Activated T-cell treated with anti-CD3 and anti-CD28 coated beads for 48 hours (primary cell): ENCODE measurements at places on chromosomes 12 and 14.
A peak's percentile ranks its signal among the peaks of the same experiment; 100 is the strongest.

DNA sequence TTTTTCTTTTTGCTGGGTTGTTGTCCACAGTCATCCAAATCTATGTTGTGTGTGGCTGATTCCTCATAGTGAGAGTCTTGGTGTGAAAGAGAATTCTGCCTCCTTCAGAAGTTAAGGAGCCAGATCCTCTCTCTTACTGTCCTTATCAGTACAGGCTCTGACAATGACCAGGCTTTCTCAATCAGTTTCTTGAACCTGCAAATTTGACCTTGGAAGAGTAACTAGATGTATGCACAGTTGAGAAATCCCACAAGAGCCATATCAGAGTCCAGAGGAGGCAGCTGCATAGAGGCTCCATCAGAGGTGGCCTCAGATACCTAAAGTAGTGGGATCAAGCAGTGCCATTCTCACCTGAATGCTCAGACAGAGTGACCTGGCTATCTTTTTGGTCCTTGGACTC, 5.5 kb upstream of the GALC start:
- DNase-seq = no peak

DNA sequence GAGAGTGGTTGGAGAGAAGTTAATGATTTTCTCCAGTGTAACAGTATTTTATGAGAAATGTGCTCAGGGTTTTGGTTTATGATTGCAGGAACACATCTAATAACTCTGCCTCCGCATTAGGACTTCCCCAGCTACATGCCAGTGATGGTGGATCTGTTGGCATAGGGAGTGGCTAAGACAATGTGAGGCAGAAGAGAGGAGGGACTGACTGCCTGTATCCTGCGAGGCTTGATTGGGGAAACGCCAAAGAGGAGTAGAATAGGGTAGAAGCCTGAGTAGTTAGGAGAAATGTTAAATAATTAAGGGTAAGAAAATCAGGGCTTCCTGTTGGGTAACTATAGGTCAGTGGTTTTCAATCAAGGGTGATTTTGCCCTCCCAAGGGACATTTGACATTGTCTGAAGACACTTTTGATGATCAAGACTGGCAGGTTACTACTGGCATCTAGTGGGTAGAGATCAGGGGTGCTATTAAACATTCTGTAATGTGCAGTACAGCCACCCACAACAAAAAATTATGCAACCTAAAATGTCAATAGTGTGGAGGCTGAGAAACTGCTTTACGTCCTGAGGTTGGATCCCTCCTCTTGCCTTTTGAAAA, 12.8 kb downstream of the TDG start:
- no peak for DNase-seq

GRCh38 chr12:108270035-108270848, 68.9 kb downstream of the CMKLR1 start:
- DNase-seq = no peak

- DNase-seq = peak; percentile 37
Observed at GRCh38 chr14:60723116-60723906, 840 bp downstream of the SIX4 start.

GRCh38 chr12:91327889-91328288, 145.3 kb upstream of the DCN start:
- DNase-seq = no peak

GRCh38 chr12:26768611-26769603, 64.1 kb downstream of the ITPR2 start:
- DNase-seq = no peak

- DNase-seq = no peak
Observed at GRCh38 chr14:43356979-43357545, 1150.0 kb downstream of the FSCB start.

- DNase-seq = no peak
Observed at GRCh38 chr12:85575120-85576096, 260.8 kb downstream of the RASSF9 start.

GRCh38 chr14:39370415-39370814, 61.8 kb downstream of the FBXO33 start:
- no peak for DNase-seq

DNA sequence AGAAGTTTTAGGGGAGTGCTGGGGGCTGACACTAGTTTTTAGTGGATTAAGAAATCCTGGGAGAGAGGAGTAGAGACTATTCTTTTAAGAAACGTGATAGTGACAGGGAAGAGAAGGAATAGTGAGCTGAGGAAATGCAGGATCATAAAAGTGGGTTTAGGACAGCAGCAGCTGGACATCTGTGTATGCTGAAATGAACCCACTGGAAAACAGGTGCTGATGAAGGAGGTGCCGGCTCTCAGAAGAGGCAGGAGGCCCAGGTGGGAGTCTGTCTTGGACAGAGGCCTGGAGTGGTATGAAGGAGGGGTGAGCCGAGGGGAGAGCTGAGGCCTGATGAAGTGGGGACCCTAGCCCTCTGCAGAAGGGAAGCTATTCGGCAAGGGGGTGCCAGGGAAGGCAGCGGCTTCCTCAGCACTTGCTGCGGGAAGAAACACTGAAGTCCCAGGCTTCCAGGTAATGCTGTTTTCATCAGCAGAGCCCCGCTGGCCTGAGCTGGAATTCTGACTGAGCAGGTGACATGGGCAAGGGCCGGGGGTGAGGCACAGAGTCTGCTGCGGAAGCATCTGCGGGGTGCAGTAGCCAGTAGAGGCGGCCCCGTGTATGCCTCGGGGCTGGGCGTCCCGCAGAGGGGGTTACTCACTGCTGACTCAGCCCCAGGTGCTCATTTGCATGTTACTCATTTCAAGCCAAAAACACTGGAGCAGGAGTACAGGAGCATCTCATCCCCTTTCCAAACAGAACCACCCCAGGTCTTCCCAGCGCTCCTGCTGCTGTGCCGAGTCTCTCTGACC, 89.7 kb downstream of the TMCC3 start:
- peak; percentile 12 for DNase-seq

GRCh38 chr14:55654243-55654642, 74.2 kb downstream of the KTN1 start:
- no peak for DNase-seq

- no peak for DNase-seq
Observed at GRCh38 chr12:132638541-132639408, 20.2 kb downstream of the P2RX2 start.

GRCh38 chr14:68076451-68076850, 256.9 kb downstream of the RAD51B start:
- no peak for DNase-seq

DNA sequence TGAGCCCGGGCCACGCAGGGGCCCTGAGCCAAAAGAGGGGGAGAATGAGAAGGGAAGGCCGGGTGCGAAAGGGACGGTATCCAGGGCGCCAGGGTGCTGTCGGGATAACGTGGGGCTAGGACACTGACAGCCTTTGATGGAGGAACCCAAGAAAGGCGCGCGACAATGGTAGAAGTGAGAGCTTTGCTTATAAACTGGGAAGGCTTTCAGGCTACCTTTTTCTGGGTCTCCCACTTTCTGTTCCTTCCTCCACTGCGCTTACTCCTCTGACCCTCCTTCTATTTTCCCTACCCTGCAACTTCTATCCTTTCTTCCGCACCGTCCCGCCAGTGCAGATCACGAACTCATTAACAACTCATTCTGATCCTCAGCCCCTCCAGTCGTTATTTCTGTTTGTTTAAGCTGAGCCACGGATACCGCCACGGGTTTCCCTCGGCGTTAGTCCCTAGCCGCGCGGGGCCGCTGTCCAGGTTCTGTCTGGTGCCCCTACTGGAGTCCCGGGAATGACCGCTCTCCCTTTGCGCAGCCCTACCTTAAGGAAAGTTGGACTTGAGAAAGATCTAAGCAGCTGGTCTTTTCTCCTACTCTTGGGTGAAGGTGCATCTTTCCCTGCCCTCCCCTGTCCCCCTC, 3.0 kb downstream of the SSTR1 start:
- no peak for DNase-seq

DNA sequence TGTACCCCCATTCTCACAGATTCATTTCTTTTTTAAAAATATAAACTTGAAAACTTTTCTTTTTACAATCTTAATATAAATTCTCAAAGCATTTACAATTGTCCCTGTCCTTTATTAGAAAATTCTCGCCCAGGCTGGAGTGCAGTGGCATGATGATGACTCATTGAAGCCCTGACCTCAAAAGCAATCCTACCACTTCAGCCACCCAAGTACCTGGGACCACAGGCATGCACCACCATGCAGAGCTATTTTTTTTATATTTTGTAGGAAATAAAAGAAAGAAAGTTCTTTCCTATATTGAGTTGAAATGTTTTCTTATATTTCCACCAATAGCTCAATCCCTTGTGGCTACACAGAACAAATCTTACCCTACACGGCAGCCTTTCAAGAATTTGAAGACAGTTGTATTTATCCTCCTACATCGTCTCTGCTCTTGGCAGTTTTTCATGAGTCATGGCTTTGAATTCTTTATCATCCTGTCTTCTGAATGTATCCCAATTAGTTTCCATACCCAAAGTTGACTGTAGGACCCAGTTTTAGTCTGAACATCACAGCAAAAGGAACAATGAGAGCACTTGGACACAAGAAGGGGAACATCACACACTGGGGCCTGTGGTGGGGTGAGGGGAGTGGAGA, 52.4 kb downstream of the SYT1 start:
- no peak for DNase-seq

- no peak for DNase-seq
Observed at GRCh38 chr12:98274430-98275130, 240.8 kb upstream of the TMPO start.

GRCh38 chr12:47039079-47039478, 40.3 kb upstream of the PCED1B start:
- no peak for DNase-seq

DNA sequence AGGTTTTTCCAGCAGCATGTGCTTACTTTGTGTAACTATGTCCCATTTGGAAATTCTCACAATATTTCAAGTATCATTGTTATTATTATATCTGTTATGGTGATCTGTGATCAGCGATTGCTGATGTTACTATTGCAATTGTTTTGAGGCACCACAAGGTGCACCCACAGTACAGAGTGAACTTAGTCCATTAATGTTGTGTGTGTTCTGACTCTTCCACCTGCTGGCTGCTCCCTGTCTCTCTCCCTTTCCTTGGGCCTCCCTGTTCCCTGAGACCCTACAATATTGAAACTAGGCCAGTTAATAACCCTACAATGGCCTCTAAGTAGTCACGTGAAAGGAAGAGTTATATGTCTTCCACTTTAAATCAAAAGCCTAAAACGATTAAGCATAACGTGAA, 153.9 kb downstream of the PIK3C2G start:
- DNase-seq = no peak

DNA sequence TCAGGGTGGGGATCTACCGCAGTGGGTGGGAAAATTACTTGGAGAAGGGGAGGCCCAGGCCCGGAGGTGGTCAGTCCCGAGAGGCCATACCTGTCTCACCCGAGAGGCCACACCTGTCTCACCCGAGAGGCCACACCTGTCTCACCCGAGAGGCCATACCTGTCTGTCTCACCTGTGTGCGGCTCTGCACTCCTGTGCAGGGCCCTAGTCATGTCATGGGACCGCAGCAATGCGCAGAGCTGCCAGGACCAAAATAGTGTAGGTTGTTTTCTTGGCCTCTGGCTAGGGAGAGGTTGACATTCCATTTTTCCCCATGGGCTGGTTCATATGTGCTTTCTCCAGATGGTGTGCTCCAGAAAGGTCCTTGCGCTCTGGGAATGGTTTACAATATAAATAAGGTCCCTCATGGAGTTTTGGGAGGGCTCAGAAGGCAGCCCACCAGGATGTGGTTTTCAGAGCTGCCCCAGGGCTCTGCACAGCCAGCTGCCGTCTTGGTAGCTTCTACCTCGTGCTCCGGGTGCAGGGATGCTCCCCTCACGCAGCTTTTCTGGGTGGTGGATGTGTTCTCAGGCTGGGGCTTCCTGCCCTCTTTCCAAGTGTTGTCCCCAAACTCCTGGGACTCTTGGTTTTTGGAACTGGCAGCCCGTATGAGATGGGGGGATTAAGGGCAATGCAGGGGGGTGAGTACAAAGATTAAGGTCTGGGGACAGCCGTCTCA, 58.2 kb downstream of the CACNA1C start:
- no peak for DNase-seq

DNA sequence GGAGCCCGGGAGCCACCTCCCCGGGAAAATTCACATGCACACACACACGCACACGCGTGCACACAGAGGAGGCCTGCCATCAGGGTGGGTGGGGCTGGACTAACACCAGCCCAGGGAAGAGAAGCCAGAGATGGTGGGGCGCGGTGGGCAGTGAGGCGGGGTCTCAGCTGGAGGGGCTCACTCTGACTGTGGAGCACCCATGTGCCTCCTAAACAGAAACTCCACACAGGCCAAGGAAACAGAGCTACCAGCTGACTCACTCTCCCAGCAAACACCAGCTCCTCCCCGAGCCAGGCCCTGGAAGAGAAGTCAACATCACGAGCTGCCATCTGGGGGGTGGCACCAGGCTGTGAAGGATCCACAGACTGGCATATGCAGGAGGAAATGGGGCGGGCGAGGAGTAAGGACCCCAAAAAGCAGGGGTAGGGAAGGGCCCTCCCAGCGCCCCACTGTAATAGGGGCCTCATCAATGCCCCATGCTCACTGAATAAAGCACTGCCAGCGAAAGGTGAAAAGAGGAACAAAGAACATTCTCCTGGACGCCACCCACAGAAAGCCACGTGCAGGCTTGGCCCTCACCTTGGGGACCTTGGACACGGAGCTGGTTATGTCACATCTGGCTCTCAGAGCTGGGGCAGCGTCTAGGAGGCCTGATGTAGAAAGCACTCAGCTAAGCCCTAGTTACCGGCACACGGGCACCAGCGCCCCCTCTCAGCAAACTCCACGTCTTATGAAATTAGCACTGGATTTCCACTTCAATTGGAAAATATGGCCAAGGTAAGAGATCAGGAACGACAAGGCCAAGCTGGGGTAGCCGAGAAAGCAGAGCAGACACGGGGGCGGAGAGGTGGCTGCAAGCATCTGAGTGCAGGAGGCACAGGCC, 8.4 kb upstream of the INF2 start:
- DNase-seq = no peak

GRCh38 chr12:4819654-4820053, 90.1 kb upstream of the KCNA1 start:
- no peak for DNase-seq
